Naive B cell (primary cell): ENCODE measurements at places on chromosomes 5 and 9.

GRCh38 chr5:169695025-169695625 lies 58.0 kb downstream of the DOCK2 start:
- no peak for DNase-seq
- H3K4me3 ChIP-seq = no peak overlapping the region
- no peaks in the 10 kb centered on the region for H3K27me3 ChIP-seq
- peak overlapping the region; percentile 21 for H3K27ac ChIP-seq
- peaks cover 55% of the 10 kb centered on the region for H3K36me3 ChIP-seq

GRCh38 chr5:174690271-174690670 lies 34.1 kb upstream of the MSX2 start:
- no peak for DNase-seq
- no peak overlapping the region for H3K4me3 ChIP-seq
- H3K27me3 ChIP-seq = peaks cover 52% of the 10 kb centered on the region
- H3K4me1 ChIP-seq = peaks cover 3% of the 10 kb centered on the region
- H3K36me3 ChIP-seq = no peaks in the 10 kb centered on the region

- no peaks in the 10 kb centered on the region for H3K36me3 ChIP-seq
- H3K4me1 ChIP-seq = no peaks in the 10 kb centered on the region
- H3K27me3 ChIP-seq = peaks cover under 1% of the 10 kb centered on the region
- no peak overlapping the region for H3K4me3 ChIP-seq
- H3K27ac ChIP-seq = no peak overlapping the region
These were observed 362.9 kb downstream of the ARRDC3 start for GRCh38 chr5:91020065-91020800.

- DNase-seq = no peak
- no peaks in the 10 kb centered on the region for H3K36me3 ChIP-seq
- no peak overlapping the region for H3K27ac ChIP-seq
- no peaks in the 10 kb centered on the region for H3K4me1 ChIP-seq
- peaks cover 51% of the 10 kb centered on the region for H3K27me3 ChIP-seq
- peak overlapping the region; percentile 29 for H3K4me3 ChIP-seq
These were observed 24.8 kb downstream of the SARDH start for GRCh38 chr9:133713150-133713959.

GRCh38 chr5:121138495-121138907 lies 674.4 kb downstream of the PRR16 start:
- H3K27ac ChIP-seq = no peak overlapping the region
- no peak for DNase-seq
- H3K27me3 ChIP-seq = no peaks in the 10 kb centered on the region

DNA sequence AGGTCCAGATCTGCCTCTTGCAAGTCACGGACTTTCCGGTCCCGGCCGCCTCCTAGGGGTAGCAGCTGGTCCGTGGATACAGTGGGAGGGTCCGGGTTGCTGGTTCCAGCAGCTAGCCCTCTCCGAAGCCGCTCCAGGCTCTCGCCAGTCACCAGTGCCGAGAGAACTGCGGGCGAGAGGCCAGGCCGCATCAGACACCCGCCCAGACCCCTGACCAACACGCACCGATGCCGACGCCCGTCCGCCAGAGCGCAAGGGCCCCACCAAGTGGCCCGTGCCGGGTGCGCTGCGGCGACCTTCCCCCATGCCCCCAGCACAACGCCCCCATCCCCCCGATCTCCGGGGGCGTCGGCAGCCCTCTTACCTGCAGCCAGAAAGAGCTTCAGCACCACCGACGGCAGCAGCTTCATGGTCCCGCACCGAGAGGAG lies 470 bp downstream of the HBEGF start:
- no peaks in the 10 kb centered on the region for H3K36me3 ChIP-seq
- DNase-seq = no peak
- H3K27me3 ChIP-seq = peaks cover 12% of the 10 kb centered on the region
- peaks cover 64% of the 10 kb centered on the region for H3K4me1 ChIP-seq
- peak overlapping the region; percentile 70 for H3K4me3 ChIP-seq

DNA sequence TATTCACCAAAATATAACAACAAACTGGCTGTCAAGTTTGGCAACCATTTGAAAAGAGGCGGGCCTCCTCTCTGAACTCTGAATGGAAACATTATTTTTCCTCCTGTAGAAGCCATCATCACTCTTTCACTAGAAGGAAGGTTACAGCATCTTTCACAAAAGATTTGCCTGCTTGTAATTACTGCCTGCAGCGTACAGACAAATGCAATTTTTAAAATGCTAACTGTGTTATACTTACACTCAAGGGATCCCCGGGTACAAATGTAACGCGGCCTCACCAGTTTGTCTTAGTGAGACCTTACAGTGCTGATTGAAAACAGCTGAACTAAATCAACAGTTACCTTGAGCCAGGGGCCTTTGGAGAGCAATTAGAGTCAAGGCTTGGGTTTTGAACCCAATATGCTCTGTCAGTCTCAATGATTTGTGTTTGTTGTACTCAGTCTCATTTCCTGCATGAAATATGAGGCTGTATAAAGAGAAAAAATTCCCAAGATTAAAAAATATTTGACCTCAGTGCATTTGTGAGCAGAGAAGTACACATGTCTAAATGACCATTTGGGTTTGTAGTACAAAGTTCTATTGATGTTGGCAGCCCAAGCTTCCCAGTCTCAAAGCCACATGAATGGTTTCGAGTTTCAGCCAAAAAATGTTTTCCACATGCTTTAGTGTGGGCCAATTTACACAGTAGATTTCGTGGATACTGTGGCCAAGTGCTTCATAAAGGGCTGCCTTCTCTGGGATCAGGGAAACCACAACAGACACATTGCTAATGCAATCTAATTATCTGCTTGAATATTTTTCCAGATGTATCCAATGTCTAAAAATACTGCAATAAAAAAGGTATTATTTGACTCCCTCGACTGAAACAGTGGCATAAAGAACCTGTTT lies 500.0 kb downstream of the SPATA31D1 start:
- H3K27me3 ChIP-seq = no peaks in the 10 kb centered on the region
- H3K27ac ChIP-seq = no peak overlapping the region
- H3K4me1 ChIP-seq = no peaks in the 10 kb centered on the region

DNA sequence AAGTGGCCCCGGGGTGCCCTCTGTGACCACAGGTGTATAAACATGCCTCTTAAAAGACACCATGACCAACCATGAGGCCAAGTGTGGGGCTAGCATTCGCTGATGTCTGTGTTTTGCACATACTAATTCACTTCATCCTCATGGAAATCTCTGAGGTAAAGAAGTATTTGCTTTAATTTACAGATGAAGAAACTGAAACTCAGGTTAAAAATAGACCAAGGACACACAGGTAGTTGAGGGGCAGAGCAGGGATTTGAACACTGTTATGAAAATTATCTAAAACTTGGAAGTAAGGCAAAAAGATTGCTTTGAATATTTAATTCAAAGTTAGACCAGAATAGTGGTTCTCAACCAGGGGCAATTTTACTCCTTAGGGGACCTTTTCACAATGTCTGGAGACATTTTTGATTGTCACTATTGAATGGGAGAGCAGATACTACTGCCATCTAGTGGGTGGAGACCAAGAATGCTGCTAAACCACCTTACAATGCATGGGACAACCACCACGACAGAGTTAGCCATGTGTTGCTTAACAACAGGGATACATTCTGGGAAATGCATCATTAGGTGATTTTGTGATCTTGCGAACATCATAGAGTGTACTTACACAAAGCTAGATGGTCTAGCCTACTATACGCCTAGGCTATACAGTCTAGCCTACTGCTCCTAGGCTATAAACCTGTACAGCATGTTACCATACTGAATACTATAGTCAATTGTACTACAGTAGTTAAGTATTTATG lies 8.0 kb upstream of the FXN start:
- no peaks in the 10 kb centered on the region for H3K36me3 ChIP-seq
- H3K27ac ChIP-seq = no peak overlapping the region
- peak overlapping the region; percentile 21 for H3K4me3 ChIP-seq
- H3K4me1 ChIP-seq = peaks cover 10% of the 10 kb centered on the region
- no peaks in the 10 kb centered on the region for H3K27me3 ChIP-seq

- no peaks in the 10 kb centered on the region for H3K4me1 ChIP-seq
- DNase-seq = no peak
- no peak overlapping the region for H3K4me3 ChIP-seq
- no peak overlapping the region for H3K27ac ChIP-seq
These were observed 83.2 kb upstream of the TAS2R1 start for GRCh38 chr5:9713356-9713755.

- H3K36me3 ChIP-seq = no peaks in the 10 kb centered on the region
- no peak overlapping the region for H3K4me3 ChIP-seq
- no peak for DNase-seq
- H3K4me1 ChIP-seq = peaks cover 9% of the 10 kb centered on the region
These were observed 3.5 kb upstream of the AIF1L start for GRCh38 chr9:131092548-131093440.

DNA sequence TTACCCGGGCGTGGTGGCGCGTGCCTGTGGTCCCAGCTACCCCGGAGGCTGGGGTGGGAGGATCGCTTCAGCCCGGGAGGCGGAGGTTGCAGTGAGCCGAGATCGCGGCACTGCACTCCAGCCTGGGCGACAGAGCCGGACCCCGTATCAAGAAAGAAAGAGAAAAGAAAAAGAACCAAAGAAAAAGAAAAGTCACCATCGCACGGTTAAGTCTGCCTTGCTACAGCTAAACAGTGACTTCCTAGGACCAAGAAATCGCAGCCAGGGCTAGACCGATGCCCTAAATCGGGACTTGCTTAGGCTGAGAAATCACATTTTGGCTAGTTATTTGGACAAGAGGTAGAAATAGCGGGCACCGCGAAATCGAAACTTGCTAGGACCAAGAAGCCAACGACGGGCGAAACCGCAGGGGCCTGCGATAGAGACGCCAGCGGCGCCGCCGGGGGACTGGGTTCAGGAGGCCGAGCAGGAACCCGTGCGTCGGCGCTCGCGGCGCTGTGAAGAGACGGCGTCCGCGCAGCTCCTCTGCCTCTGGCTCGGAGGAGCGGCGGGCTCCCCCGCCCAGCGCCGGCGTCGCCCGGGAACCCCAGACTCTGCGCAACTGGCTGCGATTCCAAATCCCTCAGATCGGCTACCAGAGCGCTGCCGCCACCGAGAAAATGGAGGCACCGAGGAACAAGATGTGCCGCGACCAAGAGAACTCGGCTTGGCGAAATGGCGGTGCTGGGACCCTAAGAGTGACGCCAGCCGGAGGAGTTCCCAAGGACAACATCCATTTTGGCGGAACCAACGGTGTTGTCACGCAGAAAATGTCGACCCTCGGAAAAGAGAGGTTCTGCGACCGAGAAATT lies 26.1 kb upstream of the ANXA2R start:
- peak overlapping the region; percentile 100 for H3K27ac ChIP-seq
- peaks cover 8% of the 10 kb centered on the region for H3K36me3 ChIP-seq
- DNase-seq = peak; percentile 79
- H3K4me3 ChIP-seq = peak overlapping the region; percentile 99

DNA sequence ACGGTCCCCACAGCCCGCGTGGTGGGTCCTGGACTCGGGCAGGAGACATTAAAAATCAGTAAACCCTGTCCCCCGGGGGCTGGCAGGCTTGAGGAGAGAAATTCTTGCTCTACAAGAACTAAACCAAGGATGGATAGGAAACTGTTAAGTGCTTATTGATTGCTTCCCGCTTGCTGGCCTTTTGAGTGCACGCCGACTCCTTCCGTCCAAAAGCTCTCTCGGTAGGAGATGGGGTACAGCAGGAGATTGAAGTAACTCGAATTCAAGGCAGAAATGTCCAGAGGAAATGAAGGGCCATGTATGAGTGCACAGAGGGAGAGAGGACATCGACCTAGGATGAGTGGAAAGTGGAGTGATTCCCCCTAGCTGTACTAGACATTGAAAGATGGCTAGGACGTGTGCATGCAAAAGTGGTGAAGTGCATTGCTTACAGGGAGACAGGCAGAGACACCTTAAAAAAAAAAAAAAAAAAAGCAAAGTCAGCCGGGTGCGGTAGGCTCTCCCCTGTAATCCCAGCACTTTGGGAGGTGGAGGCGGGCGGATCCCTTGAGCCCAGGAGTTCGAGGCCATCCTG lies 923 bp downstream of the RECK start:
- no peaks in the 10 kb centered on the region for H3K36me3 ChIP-seq
- H3K4me3 ChIP-seq = peak overlapping the region; percentile 97
- no peak overlapping the region for H3K27ac ChIP-seq
- H3K4me1 ChIP-seq = peaks cover 30% of the 10 kb centered on the region

DNA sequence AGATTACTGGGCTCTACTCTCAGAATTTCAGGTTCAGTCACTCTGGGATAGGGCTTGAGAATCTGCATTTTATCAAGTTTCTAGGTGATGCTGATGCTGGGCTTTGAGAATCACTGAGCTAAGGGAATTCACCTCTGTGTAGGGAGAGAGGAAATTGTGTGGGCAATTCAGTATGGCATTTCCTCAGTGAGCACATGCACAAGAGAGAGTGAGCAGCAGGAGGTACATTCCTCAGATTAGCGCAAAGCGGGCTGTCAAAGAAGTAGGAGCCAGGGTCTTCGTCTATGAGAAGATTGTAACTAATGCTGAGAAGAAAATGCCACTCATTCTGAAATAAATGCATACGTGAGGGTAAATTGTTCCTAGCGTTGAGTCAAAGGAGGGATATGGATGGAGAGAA lies 175.9 kb downstream of the KIF4B start:
- no peaks in the 10 kb centered on the region for H3K4me1 ChIP-seq
- peaks cover 21% of the 10 kb centered on the region for H3K27me3 ChIP-seq
- H3K4me3 ChIP-seq = no peak overlapping the region
- no peak for DNase-seq

DNA sequence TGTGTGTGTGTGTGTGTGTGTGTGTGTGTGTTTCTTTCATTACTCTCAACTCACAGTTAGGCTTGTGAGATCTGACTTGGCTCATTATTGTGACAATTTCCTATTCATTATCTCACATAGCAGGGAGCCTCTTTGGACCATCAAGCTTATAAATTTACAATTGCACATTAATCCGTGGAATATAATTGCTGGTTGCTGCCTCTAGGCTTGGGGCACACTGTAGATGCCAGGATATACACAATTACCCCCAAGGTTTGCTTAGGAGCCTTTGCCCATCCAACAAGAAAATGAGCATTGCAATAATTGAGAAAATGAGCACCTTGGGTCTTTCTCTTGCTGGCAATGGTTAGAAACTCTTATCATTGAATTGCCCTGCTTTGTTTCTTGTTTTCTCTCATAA lies 161.6 kb upstream of the DMRTA1 start:
- H3K36me3 ChIP-seq = no peaks in the 10 kb centered on the region
- no peak overlapping the region for H3K4me3 ChIP-seq
- no peaks in the 10 kb centered on the region for H3K4me1 ChIP-seq
- DNase-seq = no peak
- peaks cover 9% of the 10 kb centered on the region for H3K27me3 ChIP-seq

DNA sequence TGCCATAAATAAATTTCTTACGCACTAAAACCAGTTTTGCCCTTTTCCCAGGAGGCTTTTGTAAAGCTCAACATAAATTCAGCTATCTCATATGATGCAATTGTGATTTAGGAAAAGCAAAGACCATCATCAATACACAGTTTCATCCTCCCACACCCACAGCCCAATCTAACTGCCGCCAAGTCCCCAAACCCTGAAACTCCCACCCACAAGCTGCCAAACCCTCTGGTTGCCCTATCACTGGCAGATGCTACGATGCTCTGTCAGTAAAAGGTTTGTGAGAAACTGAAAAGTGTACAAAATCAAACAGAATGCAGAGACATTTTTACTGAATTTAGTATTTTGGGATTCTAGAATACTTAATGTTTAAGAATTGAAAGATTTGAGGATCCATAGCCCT lies 42.8 kb upstream of the NR4A3 start:
- no peak overlapping the region for H3K4me3 ChIP-seq
- H3K27me3 ChIP-seq = peaks cover 15% of the 10 kb centered on the region
- H3K36me3 ChIP-seq = no peaks in the 10 kb centered on the region
- no peak for DNase-seq
